ENCODE measurements at places on chromosomes 11 and 22. TPM values are rescaled to one million over a fixed set of nuclear protein-coding genes. Genes with fewer than 3 reads are reported as not detected.

FJX1 gene
- 0.44 TPM for total RNA-seq

DNA sequence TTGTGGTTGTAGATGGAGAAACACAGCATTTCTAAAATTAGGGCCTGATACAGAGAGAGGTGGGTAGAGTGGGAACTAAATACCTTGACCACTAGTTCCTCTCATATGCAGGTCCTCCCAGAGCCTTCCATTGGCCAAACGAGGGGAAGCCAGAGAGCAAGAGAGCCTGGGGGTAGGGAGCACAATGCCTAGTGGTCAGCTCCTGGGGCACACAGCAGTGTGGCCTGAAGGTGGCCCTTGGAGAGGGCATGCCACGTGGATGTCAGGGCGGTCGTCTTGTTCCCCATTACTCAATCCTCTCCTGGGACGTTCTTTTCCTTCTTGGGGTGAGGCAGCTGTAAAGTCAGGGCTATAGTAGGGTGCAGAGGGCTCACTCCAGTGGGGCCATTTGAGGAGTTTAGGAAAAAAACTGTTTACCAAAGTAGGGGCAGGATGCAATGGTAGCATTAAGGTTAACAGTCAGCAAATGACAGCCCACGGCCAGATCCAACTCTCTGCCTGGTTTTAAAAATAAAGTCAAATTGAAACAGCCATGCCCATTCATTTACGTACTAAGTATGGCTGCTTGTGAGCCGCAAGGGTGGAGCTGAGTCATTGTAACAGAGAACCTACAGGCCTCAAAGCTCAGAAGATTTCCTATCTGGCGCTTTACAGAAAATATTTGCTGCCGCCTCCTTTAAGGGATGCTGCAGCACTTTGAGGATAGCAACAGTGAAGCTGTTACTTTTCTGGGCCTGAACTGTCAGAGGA is 7.6 kb downstream of the MYO18B start:
- DNase-seq: no peak

GRCh38 chr11:27204529-27204928 is 158.5 kb downstream of the CCDC34 start:
- peak; percentile 27 for DNase-seq

GNAZ gene
- 22.3 TPM for total RNA-seq

DNA sequence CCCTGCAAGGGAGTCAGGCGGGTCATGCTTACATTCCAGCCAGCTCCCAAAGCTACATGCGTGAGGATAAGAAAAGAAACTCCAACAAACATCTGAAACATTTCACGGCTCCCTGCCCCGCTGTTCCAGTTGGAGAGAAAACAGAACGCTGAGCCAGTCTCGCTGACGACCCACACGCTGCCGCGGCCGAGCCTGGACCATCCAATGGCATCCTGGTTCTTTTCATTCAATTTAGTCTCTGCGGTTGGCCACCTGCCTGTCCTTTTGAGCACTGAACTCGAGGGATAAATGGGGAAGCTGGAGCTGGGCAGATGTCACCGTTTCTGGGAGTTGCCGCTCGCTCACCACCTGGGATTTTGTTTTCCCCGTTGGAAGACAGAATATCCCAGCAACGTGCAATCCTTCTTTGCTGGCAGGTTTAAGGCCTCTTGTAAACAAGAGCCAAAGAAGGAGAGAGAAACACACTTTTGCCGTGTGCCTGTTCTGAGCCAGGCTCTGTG is 45.3 kb upstream of the SHISAL1 start:
- DNase-seq: no peak

DNA sequence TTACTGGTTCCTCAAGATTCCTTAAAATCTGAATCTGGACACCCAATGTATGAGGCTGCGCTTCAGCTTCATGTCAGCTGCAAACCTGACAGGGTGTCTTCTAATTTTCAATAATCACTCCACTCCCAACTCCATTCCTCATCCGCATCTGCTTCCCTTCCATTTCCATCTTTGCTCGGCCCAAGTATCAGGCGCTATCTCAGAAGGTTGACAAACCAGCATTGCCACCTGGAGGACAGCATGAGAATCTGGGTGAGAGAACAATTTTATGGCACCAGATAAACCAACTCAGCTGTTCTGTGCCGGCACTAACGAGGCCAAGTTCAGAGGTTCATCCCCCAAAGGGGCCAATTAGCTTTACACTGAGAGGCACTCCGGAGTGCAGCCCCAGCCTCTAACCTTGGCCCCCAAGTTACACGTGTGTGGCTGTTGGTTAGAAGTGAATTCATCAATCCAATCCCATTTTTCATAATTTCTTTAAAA is 79.1 kb upstream of the LMO2 start:
- DNase-seq: peak; percentile 46

- DNase-seq: peak; percentile 15
Measured at GRCh38 chr11:112004389-112004788, 20.8 kb upstream of the DLAT start.

GRCh38 chr11:19712281-19713195 is at the start of gene NAV2:
Gene NAV2 (plus strand): TSS chr11:19712837. CDS start chr11:19713696, 859 bp downstream.
- DNase-seq: peak; percentile 61

DNA sequence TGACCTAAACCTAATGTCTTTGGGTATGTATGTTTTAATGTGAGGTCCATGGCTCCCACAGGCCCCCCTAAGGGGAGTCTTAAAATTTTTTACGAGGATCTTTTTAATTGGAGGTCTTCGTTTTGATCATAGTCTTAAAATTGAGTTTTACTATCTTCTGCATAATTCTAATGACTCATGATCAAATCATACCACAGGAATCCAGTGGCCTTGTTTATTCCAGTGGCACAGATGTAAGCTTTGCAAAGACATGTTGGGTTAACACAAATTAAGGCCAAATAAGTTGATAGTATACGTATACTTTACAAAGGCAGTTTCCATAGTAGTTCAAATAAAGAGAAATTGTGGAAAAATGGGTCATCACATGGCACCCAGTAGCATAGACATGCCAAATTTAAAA is 33.9 kb upstream of the FJX1 start:
- no peak for DNase-seq

GRCh38 chr11:77324508-77324907 is 23.0 kb upstream of the GDPD4 start:
- DNase-seq: no peak

DNA sequence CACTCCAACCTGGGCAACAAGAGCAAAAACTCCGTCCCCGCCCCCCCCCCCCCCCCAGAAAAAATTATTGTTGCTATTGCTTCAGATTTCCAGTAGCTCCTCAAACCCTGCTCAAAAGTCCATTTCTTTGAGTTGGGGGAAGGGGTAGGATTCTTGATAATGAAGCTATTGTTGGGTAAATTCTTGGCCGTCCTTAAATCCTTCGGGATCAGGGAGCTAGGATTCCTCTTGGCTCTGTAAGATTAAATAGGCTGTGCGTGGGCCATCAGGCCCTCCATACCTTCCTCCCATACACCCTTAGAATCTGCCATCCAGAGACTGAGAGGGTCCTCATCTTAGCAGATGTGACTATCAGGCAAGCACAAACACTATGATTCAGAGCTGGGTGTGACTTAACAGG is 16.4 kb downstream of the YWHAH start:
- DNase-seq: no peak

GRCh38 chr11:117502015-117502778 is 174.5 kb downstream of the CEP164 start:
- no peak for DNase-seq

Data from HepG2 (cell line).